HCEC 1CT (cell line): ENCODE measurements at places on chromosomes 2 and 18.

DNA sequence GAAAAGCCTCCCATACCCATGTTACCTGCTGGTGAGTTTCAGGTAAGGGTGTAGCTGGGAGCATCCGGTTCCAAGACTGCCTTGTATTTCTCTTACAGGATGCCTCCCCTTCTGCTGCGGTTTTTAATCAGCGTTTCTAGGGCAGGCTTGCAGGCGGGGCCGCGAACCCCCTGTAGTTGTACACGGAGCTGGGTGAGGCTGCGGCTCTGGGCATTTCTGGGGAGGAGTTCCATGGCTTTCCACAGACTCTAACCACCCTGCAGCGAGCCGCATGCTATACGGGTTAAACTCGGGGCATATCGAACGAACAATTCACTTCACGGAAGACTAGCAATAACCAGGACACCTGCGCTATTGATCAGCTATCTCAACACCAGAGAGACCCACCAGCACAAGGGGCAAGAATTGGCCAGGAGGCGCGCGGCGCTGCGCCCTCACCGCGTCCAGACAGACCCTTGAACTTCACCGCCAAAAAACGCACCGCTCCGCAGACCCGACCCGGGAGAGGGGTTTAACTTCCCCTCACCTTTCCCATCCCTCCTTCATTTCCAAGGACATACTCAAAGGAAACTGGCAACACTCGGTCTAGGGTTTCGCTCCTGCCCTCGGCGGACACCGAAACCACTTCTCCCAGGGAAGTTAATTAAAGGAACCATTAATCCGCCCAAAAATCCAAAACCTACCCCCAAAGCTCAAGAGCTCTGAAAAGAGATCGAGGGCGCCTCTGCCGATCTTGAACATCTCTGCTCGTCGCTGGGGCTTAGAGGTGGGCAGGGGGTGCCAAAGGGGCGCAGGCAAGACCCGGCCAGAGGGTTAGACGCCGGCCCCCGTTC, 909 bp downstream of the TGFA start:
- no peak for DNase-seq

GRCh38 chr2:171346723-171347557, 86.8 kb downstream of the METTL8 start:
- DNase-seq, result no peak

- DNase-seq, result no peak
Observed at GRCh38 chr18:76909439-76909838, 87.1 kb downstream of the ZNF236 start.

- no peak for DNase-seq
Observed at GRCh38 chr2:208793434-208793833, 386.8 kb downstream of the PTH2R start.

- DNase-seq, result no peak
Observed at GRCh38 chr2:173370198-173370597, 15.5 kb downstream of the CDCA7 start.

GRCh38 chr2:111099402-111099801, 21.3 kb upstream of the BCL2L11 start:
- DNase-seq, result no peak

DNA sequence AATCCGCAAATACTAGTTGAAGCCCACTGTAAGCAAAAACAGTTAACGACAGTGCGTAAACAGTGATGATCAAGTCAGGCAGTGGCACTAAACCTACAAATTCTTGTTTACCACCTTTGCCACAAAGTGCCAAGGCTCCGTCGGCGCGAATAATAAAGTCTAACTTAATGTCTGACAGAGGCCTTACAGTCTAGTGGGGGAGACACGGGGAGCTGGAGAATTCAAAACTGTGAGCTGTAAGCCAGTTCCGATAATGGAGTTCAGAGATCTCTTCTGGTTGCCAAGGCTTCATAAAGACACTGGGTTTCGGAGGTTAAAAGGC, 284 bp upstream of the EXOC6B start:
- no peak for DNase-seq

GRCh38 chr2:98901702-98902101, 34.3 kb downstream of the CRACDL start:
- DNase-seq, result no peak

DNA sequence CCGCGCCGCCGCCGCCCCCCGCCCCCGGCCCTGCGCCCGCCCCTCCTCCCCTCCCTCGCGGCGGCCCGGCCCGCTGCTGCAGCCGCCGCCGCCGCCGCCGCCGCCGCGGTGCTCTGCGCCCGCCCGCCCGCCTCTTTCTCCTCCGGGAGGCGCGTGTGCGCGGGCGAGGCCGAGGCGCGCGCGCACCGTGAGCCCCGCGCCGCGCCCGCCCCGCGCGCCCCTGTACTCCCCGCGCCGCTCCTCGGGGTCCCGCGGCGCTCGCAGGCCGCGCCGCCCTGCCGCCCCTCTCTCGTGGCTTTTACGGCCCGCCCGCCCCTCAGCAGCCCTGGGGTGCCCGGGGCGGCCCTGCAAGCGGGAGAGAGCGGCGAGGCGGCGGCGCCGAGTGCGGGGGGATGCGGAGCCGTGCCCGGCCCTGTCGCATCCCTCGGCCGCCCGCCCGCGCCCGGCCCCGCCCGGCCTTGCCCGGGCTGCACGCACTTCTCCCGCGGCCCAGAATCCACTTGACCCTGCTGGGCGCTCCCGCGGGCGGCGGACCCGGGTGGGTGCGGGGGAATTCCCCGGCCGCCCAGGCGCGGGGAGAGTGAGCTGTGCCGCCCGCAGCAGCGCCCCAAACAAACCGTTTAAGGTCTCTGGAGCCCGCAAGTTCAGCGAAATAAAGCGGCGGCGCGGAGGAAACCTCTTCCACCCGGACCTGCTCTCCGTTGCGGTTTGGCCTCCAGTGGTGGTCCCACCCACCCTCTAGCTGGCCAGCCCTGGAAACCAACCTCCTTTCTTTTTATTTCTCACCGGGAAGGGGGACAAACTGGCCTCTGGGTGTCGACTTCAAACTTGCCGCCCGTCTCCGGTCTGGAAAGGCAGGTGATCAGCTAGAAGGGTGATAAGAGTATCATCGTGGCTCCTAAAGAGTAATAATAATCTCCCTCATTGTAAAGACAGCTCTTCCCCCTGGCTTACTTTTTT, 37.4 kb downstream of the AFF3 start:
- DNase-seq, result no peak

GRCh38 chr2:198374375-198375082, 570.1 kb downstream of the PLCL1 start:
- peak; percentile 41 for DNase-seq
